ENCODE measurements at places on chromosomes 3 and 15.

DNA sequence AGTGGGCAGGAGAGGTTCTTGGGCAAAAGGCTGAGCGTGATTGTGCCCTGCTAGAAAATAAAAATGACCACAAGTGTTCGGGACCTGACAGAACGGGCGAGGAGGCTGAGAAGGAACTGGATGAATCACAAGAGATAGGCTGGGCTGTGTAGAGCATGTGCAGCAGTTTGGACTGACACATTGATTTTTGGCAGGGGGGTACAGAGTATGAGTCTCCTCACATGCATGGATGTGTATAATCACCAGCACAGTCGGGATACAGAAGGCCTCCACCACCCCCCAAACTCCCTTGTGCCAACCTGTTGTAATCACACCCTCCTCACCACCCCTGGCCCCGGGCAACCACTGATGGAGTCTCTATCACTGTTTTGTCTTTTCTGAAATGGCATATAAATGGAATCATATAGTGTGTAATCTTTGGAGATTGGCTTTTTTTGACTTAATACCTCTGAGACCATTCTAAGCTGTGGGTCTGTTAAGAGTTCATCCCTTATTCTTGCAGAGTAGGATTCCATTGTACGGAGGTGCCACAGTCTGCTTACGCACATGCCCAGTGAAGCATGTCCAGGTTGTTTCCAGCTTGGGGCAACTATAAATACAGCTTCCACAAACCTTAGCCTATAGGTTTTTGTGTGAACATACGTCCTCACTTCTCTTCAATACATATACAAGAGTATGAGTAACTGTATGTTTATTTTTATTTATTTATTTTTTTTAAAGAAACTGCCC is 438.8 kb downstream of the FOXP1 start:
- no peak for DNase-seq

GRCh38 chr3:188240189-188240981 is 86.4 kb downstream of the LPP start:
- DNase-seq = no peak

- DNase-seq = no peak
These were observed 7.7 kb downstream of the RASL12 start for GRCh38 chr15:65059931-65060596.

- no peak for DNase-seq
These were observed 17.3 kb downstream of the FAIM start for GRCh38 chr3:138625707-138626365.

DNA sequence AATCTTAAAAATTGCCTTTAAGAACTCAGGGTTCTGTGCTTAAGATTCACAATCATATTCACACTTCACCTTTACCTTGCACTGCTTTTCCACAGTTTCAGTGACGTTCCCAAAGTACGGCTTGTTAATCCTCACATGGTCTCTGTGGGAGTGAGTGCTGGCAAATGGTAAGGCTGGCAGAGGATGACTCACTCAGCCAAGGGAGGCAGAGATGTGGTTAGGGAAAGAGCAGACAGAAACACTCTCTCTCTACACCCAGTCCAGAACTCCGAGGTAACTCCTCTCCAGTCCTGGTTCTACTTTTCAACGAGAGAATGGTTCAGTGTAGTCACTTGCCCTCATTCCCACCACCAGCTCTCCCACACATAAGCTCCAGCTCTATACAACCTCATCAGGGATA is 33.1 kb downstream of the RASGRP1 start:
- no peak for DNase-seq

Data from HuH-7.5 (cell line).